ENCODE measurements at places on chromosomes 13 and 19. TPM values are rescaled to one million over a fixed set of nuclear protein-coding genes. Genes with fewer than 3 reads are reported as not detected.

GRCh38 chr19:6767081-6767356, 216 bp downstream of the SH2D3A start:
- DNase-seq: no peak

DNA sequence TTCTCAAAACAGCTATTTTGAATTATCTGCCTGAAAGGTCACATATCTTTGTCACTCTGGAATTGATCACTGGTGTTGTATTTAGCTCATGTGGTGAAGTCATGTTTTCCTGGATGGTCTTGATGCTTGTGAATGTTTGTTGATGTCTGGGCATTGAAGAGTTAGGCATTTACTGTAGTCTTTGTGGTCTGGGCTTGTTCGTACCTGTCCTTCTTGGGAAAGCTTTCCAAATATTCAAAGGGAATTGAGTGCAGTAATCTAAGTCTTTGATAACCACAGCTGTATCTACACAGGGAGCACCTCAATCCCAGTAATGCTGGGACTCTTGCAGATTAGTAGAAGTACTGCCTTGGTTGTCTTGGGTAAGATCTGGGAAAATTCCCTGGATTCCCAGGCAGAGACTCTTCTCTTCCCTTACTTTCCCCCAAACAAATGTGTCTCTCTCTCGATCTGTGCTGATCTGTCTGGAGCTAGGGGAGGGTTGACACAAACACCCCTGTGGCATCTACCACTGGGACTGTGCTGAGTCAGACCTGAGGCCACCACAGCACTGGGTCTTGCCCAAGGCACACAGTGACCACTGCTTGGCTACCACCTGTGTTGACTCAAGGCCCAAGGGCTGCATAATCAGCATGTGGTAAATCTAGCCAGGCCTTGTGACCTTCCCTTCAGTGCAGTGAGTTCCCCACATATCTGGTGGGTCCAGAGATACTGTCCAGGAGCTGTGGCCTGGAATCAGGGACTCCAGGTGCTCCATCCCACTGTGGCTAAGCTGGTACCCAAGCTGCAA, 5.5 kb upstream of the CYP4F3 start:
- DNase-seq: no peak

LILRB4 gene
- total RNA-seq: not detected

DNA sequence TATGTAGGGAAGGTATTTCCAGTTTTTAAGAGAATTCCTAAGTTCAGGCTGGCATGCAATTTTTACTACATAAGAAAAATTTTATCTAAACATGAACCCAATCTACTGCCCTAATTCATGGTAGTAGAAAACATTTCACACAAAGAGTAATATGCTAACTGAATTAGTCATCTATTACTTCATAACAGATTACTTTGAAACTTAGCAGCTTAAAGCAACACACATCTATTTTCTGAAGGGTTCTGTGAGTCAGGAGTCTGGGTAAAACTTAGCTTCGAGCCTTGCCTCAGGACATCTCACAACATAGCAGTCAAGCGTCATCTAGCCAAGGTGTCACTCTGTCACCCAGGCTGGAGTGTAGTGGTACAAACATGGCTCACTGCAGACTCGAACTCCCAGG, 537.5 kb downstream of the DCT start:
- no peak for DNase-seq

DNA sequence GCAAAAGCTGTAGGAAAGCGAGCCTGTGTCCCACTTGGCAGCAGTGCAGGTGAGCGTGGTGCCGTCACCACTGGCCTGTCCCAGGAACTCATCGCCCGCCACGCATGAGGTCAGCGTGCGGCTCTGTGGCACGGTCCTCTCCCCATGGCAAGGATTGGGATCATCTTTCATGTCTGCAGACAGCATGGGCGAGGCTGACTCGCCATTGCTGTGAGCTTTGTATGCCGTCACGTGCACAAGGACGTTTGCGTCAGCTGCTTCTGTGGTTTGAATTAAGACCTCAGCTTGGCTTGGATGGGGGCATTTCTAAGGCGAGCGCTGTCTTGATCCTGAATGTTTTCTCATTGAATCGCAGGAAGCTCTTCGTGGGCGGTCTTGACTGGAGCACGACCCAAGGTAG, 9.8 kb downstream of the DAZAP1 start:
- DNase-seq: peak; percentile 46

- DNase-seq: no peak
These were observed 21.7 kb downstream of the PHF11 start for GRCh38 chr13:49517461-49517860.
